ENCODE measurements at places on chromosomes 1 and 21. TPM values are rescaled to one million over a fixed set of nuclear protein-coding genes. Genes with fewer than 3 reads are reported as not detected.

The ADARB1 gene
- 12.2 TPM for total RNA-seq

The CERS2 gene
- total RNA-seq = 76.0 TPM

The DNALI1 gene
- 30.6 TPM for total RNA-seq

The RAB42 gene
- 2.8 TPM for total RNA-seq

The CLCA1 gene
- total RNA-seq = 25.9 TPM

The ARF1 gene
- 289 TPM for total RNA-seq

The KIF26B gene
- total RNA-seq = 0.89 TPM

The ITLN2 gene
- not detected for total RNA-seq

The CPLANE2 gene
- not detected for total RNA-seq

The SH2D1B gene
- total RNA-seq = not detected

The PCBP3 gene
- total RNA-seq = 4.2 TPM

The SERINC2 gene
- 12.3 TPM for total RNA-seq

The GJA9 gene
- not detected for total RNA-seq

- no peaks in the 10 kb centered on the region for H3K27me3 ChIP-seq
- H3K4me3 ChIP-seq = no peak overlapping the region
- H3K4me1 ChIP-seq = peaks cover 53% of the 10 kb centered on the region
- no peaks in the 10 kb centered on the region for H3K36me3 ChIP-seq
- peak; percentile 78 for DNase-seq
Measured at GRCh38 chr21:42262831-42263231, 43.9 kb downstream of the ABCG1 start.

DNA sequence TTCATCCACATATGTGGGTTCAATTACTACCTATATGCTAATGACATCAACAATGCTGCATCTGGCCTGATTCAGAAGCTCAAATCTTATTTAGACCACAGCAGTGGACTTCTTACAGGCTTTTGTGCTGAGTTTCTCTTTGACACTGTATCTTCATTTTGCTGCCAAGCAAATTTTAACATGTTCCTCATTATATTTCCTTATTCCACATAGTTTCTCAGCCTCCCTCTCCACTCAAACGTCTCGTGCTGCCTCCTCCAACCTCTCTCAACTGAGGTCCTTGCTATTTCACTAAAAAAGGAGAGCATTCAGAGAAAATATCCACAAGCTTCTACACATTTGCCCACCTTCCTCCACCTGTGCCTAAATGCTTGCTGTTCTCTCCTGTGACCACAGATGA is 6.5 kb downstream of the TDRKH start:
- H3K36me3 ChIP-seq = peaks cover 37% of the 10 kb centered on the region
- DNase-seq = no peak
- H3K4me3 ChIP-seq = no peak overlapping the region
- H3K4me1 ChIP-seq = no peaks in the 10 kb centered on the region
- H3K27ac ChIP-seq = no peak overlapping the region
- H3K27me3 ChIP-seq = no peaks in the 10 kb centered on the region

GRCh38 chr1:230906226-230906625 is 37.9 kb upstream of the C1orf198 start:
- H3K27me3 ChIP-seq = no peaks in the 10 kb centered on the region
- no peaks in the 10 kb centered on the region for H3K4me1 ChIP-seq
- no peak overlapping the region for H3K27ac ChIP-seq
- H3K4me3 ChIP-seq = no peak overlapping the region

- no peaks in the 10 kb centered on the region for H3K36me3 ChIP-seq
Measured at GRCh38 chr1:105608713-105609112, 1447.8 kb upstream of the PRMT6 start.

- peak within 1 kb of the TSS; percentile 93 for H3K27ac ChIP-seq
- peak; percentile 73 for DNase-seq
- H3K36me3 ChIP-seq = peaks cover 15% of the 10 kb centered on the region
- no peaks in the 10 kb centered on the region for H3K27me3 ChIP-seq
Measured at GRCh38 chr1:202144402-202145067, at the start of gene ARL8A. TSS of gene ARL8A (minus strand) at chr1:202144737. CDS start at chr1:202144572, 165 bp downstream.

GRCh38 chr1:46301808-46302640 is 1.4 kb downstream of the LRRC41 start:
- peak overlapping the region; percentile 90 for H3K27ac ChIP-seq
- no peaks in the 10 kb centered on the region for H3K27me3 ChIP-seq
- peak overlapping the region; percentile 86 for H3K4me3 ChIP-seq
- peak; percentile 48 for DNase-seq
- peaks cover 37% of the 10 kb centered on the region for H3K4me1 ChIP-seq

GRCh38 chr1:209400351-209401220 is 182.9 kb upstream of the CAMK1G start:
- H3K27me3 ChIP-seq = peaks cover 6% of the 10 kb centered on the region
- H3K4me1 ChIP-seq = no peaks in the 10 kb centered on the region
- no peak overlapping the region for H3K27ac ChIP-seq
- no peaks in the 10 kb centered on the region for H3K36me3 ChIP-seq
- no peak for DNase-seq

DNA sequence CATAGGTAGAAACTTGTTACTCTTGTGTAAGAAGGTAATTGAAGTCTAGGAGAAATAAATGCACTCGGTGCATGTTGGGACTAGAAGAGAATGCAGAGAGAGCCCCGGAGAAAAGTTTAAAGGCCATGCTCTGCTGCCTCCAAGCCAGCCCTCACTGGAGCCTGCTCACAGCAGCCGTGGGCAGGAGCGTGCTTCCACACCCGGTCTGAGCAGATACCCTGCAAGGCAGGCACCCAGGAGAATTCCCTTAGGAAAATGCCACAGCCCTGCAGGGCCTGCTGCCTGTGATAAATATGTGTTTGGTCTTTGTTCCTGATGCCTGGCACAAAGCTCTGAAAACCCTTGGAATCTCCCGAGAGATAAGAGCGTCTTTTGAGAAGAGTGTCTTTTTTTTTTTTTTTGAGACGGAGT is 22.8 kb downstream of the C2CD2 start:
- DNase-seq = no peak
- H3K4me3 ChIP-seq = no peak overlapping the region
- H3K4me1 ChIP-seq = peaks cover 61% of the 10 kb centered on the region

- H3K27me3 ChIP-seq = no peaks in the 10 kb centered on the region
- no peak for DNase-seq
- no peak overlapping the region for H3K4me3 ChIP-seq
- no peaks in the 10 kb centered on the region for H3K4me1 ChIP-seq
Measured at GRCh38 chr1:51410568-51411460, 80.5 kb upstream of the TTC39A start.

DNA sequence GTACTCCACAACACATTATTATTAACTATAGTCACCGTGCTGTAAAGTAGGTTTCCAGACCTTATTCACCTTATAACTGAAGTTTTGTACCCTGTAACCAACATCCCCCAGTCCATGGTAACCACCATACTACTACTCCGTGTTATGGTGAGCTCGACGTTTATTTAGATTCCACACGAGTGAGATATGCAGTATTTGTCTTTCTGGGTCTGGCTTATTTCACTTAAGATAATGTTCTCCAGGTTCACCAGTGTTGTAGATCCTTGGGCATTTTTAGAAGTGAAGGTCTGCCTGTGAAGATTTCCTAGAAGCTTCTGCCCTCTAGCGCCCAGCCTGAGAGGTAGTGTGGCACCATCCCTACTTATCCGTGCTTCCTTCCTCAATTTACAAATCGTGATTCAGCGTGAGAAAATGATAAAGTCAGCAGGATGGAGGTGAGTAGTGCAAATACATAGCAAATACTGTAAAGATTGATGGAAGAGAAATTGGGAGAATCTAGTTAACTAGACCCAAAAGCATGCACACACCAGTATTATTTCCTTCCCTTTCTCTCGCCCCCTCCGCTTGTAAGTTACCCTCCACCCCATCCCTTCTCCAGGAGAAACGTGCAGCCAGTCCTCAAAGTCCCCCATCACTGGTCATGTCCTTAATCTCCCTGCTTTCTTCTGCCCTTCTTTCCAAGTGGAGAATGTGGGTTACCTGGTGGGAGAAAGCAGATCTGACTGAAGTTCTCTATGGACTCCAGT is 36.0 kb upstream of the DISC1 start:
- H3K27me3 ChIP-seq = no peaks in the 10 kb centered on the region
- H3K4me1 ChIP-seq = peaks cover 7% of the 10 kb centered on the region
- no peak overlapping the region for H3K27ac ChIP-seq
- no peak overlapping the region for H3K4me3 ChIP-seq
- peak; percentile 85 for DNase-seq
- H3K36me3 ChIP-seq = no peaks in the 10 kb centered on the region

GRCh38 chr1:228001738-228002535 is 4.9 kb upstream of the WNT3A start:
- H3K36me3 ChIP-seq = no peaks in the 10 kb centered on the region
- DNase-seq = no peak
- peaks cover 79% of the 10 kb centered on the region for H3K27me3 ChIP-seq
- no peak overlapping the region for H3K27ac ChIP-seq

DNA sequence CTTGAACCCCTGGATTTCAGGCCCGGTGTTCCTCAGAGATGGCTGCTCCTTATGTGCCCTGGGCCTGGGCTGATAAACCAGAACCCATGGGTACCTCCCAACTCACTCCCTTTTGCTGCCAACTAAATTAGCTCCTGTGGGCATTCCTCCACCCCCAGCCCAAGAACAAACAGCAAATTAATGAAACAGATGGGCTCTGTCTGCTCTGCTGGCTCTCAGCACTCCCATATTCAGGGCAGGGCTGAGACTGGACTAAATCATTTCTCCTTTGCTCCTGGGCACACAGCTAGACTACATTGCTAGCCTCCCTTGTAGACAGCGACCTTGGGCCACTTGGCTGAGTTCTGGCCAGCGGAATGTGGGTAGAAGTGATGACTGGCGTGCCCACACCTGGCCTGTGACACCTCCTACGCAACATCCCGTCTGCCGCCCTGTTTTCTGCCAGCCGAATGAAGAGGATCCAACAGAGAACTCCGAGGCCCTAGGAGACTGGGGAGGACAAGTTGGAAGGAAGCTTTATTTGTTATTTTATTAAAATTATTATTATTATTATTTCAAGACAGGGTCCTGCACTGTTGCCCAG is 101.9 kb upstream of the DISP3 start:
- H3K4me1 ChIP-seq = no peaks in the 10 kb centered on the region
- H3K36me3 ChIP-seq = no peaks in the 10 kb centered on the region
- DNase-seq = no peak
- H3K27me3 ChIP-seq = peaks cover 3% of the 10 kb centered on the region
- H3K27ac ChIP-seq = no peak overlapping the region

DNA sequence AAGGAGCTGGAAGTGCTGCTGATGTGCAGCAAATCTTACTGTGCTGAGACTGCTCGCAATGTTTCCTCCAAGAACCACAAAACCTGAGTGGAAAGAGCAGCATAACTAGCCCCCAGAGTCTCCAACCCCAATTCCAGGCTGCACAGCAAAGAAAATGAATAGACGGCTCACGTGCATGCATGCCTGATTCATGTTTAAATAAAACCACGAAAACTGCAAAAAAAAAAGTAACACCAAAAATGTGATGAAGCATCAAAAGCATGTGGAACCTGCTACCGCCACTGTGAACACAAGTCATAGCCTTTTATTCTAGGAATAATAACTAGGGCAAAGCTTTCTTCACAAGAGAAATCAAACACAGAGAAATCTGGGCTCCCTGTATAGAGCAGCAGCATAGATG is 9.6 kb upstream of the TRNP1 start:
- H3K27me3 ChIP-seq = no peaks in the 10 kb centered on the region
- H3K4me1 ChIP-seq = peaks cover 8% of the 10 kb centered on the region
- H3K36me3 ChIP-seq = no peaks in the 10 kb centered on the region
- no peak for DNase-seq

GRCh38 chr1:6785728-6786505 is 663 bp downstream of the CAMTA1 start:
- H3K36me3 ChIP-seq = no peaks in the 10 kb centered on the region
- peak overlapping the region; percentile 93 for H3K4me3 ChIP-seq
- peak overlapping the region; percentile 70 for H3K27ac ChIP-seq
- H3K27me3 ChIP-seq = no peaks in the 10 kb centered on the region

- no peak overlapping the region for H3K4me3 ChIP-seq
- H3K36me3 ChIP-seq = no peaks in the 10 kb centered on the region
- H3K4me1 ChIP-seq = peaks cover 16% of the 10 kb centered on the region
- no peaks in the 10 kb centered on the region for H3K27me3 ChIP-seq
- no peak overlapping the region for H3K27ac ChIP-seq
Measured at GRCh38 chr1:12121212-12122003, 45.4 kb upstream of the TNFRSF1B start.
